ENCODE measurements at places on chromosomes 1 and 21.

DNA sequence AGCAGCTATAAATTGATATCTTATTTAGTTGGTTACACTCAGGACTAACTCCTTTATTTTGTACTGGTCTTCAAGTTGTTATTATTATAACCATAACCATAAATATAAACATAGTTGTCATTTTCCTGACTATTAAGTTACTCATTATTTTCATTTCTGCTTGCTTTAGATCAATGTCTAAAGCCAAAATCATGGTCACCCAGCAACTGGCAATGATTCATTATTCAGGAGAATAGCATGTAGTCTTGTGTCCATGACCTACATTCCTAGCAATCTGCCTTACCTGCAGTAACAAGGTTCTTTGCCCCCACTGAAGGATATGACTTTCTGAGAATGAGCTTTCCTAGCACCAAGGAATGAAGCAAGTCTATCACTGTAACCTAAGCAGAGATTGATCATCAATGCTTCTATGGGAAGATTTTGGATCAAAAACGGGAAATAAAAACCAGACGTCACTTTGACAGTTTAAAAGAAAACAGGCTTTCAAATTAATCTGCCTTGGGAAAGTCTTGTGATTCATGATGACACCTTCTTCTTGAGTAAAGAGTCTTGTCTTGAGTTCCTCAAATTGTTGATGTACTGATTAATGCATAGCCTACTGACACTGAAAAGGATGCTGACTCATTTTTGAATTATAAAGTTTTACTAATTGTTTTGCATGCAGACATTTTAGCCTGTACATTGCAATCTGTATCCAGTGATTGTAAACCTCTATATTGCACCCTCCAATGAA, 203.3 kb upstream of the IVNS1ABP start:
- no peak for DNase-seq

GRCh38 chr1:245621589-245621988, 466.8 kb downstream of the KIF26B start:
- DNase-seq, result no peak

DNA sequence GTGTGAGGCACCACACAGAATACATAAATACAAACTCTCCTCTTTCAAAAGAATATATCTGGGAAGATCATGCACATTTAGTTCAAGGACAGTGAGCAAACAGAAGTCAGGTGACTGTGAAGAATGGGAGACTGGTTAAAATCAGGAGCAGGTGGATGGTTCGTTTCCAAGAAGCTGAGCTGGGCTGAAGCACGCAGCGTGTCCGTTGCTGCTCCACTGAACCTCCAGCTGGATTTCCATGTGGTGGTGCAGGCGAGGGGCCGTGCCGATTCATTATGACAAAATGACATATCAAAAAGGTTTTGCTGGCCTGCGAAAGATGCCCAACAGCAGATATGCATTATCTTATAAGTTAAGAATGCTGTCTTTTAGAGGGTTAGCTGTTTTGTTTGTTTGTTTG, 66.0 kb downstream of the OLIG1 start:
- peak; percentile 37 for DNase-seq

- DNase-seq, result no peak
Measured at GRCh38 chr1:201354901-201355295, 22.6 kb downstream of the TNNT2 start.

DNA sequence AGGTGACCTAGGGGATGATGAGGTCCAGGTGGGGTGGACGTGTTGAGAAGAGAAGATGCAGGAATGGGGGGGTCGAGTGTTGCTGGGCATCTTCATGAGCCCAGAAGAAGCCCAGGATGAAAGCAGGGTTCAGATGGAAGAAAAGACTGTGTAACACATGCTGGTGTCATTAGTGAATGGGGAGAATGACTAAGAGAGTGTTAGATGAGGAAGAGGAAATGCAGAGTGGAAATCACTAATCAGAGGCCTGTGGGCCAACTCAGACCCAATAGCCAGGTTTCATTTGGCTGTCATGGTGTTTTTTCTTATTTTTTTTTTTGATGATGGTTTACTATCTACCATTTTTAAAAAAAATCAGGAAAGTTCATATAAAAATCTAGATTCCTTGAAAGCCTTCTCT, 180.8 kb upstream of the CAMK1G start:
- no peak for DNase-seq

DNA sequence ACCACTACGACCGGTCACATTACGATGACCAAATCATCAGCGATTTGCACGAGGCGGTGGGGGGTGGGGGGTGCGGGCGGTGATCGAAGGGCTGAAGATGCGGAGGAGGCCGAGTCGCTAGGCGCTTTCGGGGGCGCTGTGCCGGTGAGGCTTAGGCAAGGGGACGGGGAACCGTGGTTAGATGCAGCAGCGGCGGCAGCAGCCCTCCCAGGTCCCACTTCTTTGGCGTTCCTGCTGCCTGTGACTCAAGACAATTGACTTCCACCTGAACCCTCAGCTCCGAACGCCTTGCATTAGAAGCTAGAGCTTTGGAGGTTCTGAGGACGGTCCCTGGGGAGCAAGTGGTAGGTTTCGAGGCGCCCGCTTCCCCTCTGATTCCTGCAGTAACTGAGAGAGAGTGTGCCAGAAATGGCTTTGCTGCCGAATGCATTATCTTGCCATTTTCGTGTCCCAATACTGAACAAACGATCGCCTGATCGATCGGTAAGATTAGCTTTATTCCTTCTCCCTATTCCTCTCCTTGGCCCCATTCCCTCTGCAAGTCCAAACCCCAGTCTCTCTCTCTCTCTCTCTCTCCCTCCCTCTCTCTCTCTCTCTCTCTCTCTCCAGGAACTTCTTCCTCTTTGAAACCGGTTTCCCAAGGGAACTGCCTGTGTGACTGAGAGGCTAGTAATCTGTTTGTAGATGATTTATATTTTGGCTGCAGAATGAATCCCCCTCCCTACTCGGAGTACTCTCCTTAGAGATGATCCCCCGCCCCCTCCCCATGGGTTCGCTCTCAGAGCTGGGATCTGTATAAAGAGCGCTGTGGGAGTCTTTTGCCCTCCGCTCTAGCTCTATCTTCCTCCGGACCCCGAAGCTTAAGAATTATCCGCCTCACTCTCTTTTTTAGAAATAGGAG, 735 bp upstream of the BRINP3 start:
- DNase-seq, result peak; percentile 26

DNA sequence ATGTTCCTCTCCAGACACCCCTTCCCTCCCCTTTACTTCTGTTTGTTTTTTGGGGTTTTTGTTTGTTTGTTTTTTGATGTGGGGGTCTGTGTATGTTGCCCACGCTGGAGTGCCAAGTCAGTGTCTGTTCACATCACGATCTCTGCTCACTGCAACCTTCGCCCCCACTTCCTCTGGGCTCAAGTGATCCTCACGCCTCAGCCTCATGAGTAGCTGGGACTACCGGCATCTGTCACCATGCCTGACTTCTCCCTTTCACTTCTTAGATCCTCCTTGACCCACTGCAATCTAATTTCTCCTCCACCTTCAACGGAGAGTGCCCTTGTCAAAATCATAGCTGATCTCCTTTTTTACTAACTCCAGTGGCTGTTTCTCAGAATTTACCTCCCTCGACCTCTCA, 100.7 kb upstream of the KIF26B start:
- no peak for DNase-seq

- DNase-seq, result no peak
Measured at GRCh38 chr1:239061770-239062169, 324.6 kb upstream of the CHRM3 start.

- DNase-seq, result no peak
Measured at GRCh38 chr21:38181096-38181495, 75.7 kb upstream of the KCNJ15 start.

GRCh38 chr1:6686294-6686693, 15.3 kb downstream of the DNAJC11 start:
- DNase-seq, result no peak

DNA sequence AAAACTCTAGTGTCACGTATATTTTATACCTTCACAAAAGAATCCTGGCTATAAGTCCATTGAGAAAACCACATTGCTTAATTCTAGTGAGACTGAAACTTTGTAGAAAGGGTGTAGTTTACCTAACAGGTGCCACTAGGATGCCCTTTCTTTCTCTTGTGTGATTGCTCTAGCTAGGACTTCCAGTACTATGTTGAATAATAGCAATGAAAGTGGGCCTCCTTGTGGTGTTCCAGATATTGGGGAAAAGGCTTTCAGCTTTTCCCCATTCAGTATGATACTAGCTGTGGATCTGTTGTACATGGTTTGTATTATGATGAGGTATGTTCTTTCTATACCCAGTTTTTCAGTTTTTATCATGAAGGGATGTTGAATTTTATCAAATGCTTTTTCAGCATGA, 39.7 kb upstream of the CHODL start:
- no peak for DNase-seq

GRCh38 chr1:211920141-211920572, 89.6 kb upstream of the LPGAT1 start:
- peak; percentile 76 for DNase-seq

DNA sequence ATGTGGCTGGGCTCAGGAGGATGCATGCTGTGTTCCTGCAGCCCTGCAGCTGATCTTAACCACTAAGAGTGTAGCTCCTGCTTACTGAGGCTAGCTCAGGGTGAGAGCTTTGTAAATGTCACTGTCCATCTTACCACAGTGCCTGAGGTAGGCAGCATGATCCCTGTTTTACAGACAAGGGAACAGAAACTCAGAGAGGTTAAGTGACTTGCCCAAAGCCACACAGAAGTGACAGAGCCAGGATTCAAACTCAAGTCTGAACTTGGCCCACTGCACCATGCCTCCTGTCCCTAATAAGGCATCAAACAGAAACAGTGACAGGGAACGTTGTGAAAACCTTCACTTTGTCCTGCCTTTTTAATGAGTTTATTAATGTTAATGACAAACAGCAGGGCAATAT, 27.9 kb downstream of the PPFIA4 start:
- DNase-seq, result no peak

DNA sequence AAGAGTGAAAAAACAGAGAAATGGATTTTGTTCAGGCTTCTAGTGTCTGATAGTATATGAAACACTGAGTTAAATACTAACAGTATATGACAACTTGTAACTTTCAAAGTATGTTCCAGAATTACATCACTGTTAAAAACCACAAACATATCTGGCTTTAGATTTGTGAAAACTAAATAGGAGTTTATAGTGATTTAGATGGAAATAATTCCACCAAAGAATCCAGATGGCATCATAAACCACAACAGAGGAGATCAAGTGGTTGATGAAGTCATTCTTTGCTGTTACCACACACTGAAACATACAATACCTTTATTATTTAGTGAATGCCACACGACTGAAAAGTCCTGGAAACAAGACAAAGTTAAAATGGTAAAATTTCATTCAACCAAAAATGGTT, 37.2 kb downstream of the ALG14 start:
- no peak for DNase-seq

DNA sequence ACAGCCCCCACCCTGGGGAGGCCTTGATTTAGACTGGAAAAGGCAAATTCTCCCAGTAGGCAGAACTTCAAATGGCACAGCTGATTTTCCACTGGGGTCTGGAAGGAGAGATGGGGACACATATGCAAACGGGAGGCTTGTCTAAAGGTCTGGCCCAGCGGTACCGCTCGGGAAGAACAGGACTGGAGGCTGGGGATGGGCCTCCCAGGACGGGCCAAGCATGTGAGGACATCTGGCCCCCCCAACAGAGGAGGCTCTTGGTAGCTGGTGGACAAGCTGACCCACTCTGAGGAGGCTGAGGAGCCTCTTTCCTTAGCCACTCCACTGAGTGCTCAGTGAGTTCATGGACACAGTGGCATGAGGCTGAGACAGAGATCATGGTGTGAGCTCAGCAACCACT, 170.0 kb downstream of the NPHP4 start:
- DNase-seq, result no peak

DNA sequence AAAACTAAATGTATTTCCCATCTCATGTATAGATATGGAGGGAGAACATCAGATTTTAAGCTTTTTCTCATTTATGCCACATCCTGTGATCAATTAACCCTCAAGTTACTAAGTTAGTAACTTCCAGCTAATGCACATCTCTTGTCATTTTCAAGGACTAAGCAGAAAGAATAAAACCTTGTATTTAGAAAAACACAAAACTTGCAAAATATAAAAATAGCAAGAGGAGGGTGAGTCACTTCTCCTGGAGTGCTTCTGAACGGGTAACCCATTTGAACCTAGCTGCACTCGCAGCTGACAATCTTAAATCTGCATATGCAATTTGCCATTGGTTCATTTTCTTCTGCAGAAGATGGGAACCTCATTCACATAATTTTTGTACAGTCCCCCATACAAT, 500.5 kb downstream of the SETD4 start:
- DNase-seq, result no peak

DNA sequence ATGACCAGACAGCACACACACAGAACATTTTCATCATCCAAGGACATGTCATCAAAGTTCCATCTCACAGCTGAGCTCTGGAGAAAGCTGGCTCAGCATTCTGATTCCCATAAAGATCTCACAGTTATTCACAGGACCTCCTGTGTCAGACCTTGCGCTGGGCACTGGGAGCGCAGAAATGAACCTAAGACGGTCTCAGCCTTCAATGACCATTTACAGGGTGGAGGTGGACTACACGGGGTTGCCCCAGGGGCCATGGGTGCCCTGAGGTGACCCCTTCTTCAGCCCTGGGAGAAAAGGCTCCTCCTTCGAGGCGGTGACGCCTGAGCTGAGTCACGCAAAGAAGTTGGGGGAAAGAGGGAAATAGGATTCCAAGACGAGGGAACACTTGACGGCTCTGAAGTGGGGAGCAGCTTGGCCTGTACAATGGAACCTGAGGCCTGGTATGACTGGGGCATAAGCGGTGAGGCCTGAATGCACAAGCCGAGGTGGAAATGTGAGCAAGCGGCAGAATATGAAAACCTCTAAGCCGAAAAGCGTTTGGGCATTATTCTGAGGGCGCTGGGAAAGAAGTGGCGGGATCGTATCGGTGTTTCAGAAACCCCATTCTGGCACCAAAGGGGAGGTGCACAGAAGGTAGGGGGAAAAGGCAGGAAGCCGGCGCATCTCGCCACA, 797 bp downstream of the CC2D1B start:
- peak; percentile 63 for DNase-seq

GRCh38 chr1:228457017-228457395, 30.2 kb upstream of the RNF187 start:
- peak; percentile 58 for DNase-seq

DNA sequence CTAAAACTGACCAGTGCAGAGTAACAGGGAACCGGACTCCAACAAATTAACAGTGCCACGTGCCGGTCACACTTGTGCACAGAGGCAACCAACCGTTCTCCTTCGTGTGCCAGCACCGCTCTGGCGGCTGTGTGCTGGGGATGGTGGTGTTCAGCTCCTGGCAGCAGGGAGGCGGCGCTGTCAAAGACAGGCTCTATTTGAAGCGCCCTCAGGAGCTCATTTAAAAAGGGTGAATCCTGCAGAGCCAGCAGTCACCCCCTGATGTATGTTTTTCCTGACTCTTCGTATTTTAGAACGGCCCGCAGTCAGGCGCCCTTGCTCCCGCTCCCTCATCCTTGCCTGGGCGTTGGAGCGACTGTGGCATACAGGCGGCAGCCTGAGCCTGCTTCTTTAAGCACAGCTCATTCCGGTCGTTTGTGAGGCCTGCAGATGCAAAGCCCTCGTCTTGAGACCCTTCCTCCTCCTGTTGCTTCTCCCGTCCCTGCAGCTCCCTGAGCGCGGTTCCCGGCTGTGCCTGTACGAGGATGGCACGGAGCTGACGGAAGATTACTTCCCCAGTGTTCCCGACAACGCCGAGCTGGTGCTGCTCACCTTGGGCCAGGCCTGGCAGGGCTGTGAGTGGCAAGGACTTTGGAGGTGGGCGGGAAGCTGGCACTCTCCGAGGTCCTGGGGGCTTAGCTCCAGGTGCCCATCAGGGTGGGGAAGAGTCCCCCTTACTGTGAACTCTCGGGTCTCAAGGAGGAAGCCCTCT, 1.1 kb downstream of the DFFB start:
- peak; percentile 75 for DNase-seq
